Vagina (tissue), 2 donors: ENCODE measurements at places on chromosomes 12 and 14.
A peak's percentile ranks its signal among the peaks of the same experiment; 100 is the strongest.

DNA sequence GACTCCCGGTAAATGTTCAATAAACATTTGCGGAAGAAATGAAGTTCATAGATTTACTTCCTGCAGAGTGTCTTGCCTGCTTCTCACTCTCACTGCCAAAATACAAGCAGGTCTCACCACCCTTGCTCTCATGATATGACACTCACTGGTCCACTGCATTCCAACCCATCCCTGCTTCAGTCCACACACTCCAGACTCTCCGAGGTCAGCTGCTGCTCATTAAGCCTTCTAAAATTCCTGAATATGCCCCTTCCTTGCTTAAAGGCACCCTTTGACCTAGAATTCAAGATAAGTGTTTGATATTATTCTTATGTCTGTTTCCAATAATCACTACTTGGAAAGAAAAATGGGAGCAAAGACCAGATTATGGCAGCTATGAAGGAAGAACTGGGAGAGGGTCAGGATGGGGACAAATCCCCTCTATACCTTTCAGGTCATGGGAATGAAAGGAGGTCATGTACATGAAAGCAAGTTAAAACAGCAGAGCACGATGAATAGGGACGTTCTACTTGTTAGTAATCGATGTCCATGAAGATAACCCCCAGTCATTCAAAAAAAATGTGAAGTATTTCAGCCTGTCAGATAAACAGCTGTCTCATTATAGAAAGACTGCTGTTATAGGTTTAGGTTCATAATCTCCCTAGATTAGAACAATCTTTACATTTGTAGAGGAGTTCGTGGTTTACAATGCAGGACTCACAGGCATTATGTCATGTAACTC, 10.5 kb upstream of the NID2 start:
- no peak for DNase-seq

DNA sequence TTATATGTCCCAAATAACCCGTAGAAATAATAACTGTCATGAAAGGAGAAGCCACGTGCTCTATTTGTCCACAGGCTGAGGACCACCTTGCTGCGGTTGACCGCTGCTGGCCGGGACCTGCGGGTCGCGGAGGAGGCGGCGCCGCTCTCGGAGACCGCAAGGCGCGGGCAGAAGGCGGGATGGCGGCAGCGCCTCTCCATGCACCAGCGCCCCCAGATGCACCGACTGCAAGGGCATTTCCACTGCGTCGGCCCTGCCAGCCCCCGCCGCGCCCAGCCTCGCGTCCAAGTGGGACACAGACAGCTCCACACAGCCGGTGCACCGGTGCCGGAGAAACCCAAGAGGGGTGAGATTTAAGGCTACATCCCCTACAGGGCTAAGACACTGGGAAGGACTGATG, 21.0 kb downstream of the RPGRIP1 start:
- DNase-seq: no peak

DNA sequence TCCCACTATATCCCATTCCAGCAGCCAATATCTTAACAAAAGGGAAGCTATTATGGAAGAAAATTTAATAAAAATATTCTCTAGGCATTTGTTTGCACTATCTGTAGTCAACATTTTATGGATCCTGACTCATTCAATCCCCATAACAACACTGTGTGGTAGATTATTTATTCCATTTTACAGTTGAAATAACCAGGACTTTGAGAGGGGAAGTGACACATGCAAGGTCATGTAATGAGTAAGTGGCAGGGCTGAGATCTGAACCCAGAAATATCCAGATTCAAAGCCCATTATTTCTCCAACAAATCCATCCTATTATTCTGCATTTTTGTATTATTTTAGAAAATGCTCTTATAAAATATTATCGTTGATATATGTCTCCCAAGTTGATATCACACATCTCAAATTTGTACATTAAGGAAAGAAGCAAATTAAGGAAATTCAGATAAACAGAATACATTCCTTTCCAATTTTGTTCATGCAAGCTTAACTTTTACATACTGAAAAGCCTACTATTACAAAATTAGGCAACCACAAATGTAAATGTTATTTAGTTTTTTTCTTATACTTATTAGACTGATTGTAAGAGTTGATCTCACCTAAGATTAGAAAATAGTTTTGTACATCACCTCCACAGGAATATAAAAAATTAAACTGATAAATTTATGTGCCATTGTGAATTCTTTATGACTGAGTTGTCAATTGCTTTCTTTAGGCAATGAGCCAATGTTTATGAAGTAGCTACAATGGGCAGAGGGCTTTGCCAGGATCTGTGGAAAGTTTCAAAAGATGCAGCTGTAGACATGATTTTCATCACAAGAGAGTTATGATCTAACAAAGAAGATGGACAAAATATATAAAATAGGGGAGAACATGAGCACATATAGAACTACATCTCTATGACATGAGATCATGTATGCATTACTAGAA, 55.1 kb upstream of the E2F7 start:
- no peak for DNase-seq

GRCh38 chr12:1660304-1661187, 30.3 kb upstream of the ADIPOR2 start:
- DNase-seq: peak; percentile 94

GRCh38 chr14:100875126-100875525, 28.4 kb downstream of the RTL1 start:
- no peak for DNase-seq

GRCh38 chr14:35495278-35495677, 38.7 kb upstream of the INSM2 start:
- no peak for DNase-seq

DNA sequence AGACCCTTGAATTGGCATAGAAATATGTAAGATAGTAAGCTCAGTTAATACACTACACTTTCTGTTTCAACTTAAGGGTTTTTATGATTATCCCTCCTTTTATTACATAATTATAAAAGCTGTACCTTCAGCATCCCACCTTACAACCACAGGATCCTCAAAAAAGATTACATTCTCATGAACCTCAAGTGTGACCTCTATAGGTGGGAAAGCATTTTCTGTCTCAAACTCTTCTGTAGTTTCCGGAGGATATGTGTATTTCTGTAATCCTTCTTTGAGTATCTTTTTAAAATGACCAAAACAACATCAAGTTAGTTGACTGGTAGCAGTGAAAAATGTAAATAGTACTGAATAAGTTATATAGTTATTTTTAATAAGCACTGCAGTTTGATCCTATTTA, 75.9 kb downstream of the DNAI7 start:
- no peak for DNase-seq

DNA sequence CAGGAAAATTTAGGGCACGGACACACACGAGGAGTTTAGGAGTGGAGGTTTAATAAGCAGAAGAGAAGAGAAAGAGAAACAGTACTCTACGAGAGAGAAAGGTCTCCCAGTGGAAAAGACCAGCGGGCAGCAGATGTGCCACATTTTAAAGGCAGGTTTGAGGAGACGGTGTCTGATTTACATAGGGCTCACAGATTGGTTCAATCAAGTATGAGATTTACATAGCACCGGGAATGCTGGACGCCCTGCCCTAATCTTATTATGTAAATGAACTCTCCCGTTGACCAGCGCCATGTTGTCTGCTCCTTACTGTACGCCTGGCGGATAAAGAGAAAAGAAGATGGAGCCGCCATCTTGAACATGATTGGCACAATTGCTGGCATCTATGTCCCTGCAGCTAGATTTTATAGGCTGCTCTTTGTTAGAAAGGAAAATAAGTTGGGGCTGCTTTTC, 17.9 kb downstream of the NFKBIA start:
- DNase-seq: no peak

DNA sequence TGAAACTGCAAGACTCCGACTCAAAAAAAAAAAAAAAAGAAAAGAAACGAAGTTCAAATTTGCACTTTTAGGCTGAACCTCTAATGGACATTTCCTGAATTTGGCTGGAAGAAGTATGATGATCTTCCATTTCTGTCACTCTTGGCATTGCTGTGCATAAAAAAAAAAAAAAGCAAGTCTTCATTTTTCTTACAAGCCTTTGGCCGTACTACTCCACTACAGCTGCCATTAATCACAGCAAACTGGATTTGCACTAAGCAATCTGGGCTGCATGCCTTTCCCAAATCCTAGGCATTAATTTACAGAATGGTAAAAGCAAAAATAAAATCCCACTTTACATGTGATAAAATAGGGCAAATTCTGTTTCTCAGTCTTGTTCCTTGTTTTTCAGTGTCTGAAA, 7.1 kb downstream of the CSRP2 start:
- no peak for DNase-seq

DNA sequence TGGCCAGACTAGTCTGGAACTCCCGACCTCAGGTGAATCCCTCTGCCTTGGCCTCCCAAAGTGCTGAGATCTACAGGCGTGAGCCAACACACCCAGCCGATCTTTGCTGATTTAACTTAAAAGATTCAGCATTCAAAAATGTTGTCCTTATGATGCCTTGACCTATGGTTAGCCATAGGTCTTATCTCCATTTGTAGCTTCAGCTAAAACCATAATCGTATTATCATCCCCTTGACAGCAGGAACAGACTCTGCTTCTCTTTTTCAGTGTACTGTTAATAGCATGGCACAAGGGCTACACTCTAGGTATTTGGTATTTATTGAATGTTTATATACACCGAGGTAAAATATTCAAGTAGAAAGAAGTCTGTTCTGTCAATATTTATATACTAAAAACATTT, 15.3 kb downstream of the CCDC62 start:
- no peak for DNase-seq

DNA sequence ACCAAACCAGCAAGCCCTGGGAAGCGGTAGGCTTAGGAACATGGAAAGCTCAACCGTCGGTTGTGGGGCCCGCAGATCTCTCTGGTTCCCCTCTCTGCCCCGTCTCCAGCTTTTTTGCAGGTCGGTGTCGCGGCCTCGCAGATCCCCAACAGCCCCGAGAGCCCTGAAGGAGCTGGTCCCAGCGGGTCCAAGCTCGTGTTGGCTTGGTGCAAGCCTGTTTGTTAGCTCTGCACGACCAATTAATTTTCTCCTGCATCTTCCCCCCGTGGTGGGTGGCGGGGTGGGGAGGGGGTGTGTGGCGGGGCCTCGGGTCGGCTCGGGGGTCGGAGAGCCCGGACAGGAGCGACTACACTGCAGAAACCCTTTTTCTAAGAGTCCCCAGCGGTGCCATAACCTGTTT, 449 bp upstream of the SLC24A4 start:
- DNase-seq: no peak

GRCh38 chr14:35934499-35934898, 108.4 kb downstream of the BRMS1L start:
- DNase-seq: no peak

- DNase-seq: no peak
These were observed 53.4 kb upstream of the DIO2 start for GRCh38 chr14:80264702-80265101.

DNA sequence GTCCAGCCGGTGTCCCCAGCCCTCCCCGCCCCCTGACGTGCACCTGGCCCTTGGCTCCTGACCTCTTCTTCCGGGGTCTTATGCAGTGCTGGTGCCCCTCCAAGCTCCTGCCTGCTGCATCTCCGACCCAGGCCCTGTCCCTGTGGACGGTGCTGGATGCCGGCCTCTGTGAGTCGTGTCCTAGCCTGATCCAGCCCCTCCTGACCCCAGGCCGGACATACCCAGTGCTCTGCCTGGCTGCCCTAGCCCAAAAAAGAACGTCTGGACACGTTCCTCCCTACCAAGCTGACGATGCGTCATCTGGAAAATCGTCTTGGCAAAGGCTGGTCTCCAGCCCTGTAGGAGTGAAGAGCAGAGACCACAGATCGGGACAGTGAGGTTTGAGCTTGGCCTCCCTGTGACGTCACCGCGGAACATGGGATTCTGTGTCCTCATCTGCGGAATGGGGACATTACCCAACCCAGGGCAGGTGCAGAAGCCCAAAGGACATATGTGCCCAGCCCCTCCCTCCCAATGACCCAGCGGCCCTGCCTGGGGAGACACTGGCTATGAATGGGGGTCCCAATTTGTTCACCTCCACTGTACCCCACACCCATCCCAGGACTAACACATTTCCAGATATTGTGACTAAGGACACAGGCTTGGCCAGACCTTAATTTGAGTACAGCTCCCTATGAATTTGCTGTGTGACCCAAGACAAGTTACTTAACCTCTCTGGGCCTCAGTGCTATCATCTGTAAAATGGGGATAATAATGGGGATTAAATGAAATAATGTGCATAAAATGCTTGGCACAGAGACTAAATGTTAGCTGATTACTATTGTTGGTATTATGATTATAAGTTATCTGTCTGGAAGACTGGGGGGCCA, 51.0 kb upstream of the BCL11B start:
- DNase-seq: peak; percentile 92

DNA sequence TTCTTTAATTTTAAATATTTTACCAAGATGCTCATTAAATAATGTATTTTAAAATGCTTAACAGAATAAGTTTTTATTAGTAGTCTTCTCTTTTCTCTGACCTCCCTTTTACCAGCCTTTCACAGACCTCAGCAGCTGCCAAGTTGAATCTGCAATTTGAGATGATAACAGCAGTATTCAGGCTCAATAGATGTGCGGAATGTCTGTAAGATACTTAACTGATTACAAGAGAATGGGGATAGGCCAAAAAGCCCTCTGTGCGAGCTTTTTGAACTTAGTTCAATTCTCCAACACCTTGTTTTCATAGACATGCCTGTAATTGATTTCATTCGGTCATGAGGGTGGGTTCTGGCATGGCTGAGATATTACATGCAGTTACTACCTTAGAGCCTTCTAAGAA, 277.2 kb downstream of the TMTC2 start:
- DNase-seq: no peak

GRCh38 chr14:104806625-104807465, 5.9 kb downstream of the ZBTB42 start:
- DNase-seq: no peak

GRCh38 chr14:96162265-96162664, 42.4 kb upstream of the BDKRB2 start:
- DNase-seq: no peak

DNA sequence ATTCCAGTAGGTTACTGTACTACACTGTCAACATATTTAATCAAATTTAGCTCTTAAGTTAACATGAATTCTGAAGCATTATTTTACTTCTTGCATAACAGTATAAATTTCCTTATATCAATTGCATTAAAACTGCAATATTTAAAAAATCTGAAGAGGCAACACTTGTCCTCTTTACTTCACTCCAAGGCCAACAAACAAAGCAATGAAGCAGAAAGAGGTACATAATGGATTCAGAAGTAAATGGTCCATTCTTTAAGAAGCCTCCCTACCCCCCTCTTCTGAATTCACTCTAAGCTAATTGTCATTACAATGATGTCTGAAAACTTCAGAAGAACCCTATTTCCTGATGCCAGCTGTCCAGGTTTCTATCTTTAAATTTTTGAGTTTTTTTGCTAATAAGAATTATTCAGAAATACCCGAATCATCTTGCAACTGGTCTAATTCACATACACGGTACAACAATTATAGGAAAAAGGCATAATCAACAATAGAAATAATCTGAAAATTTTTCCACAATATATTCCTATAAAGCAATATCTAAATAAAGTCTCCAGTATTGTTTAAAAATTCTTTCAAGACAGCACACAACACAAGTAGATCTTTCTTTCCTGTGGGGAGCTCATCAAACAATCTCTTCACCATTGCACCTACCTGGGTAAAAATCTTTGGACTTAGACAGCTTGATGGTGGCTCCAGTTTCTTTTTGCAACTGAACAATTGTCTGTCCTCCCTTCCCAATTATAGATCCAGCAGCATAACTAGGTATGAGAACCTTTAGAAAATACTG, 2.9 kb downstream of the NOVA1 start:
- no peak for DNase-seq
